ENCODE measurements at places on chromosomes 5 and 9. TPM values are rescaled to one million over a fixed set of nuclear protein-coding genes. Genes with fewer than 3 reads are reported as not detected.

Gene AIF1L
- 18.4 TPM for total RNA-seq

Gene PCDH12
- 7.0 TPM for total RNA-seq

Gene LCP2
- total RNA-seq = 0.58 TPM

GRCh38 chr9:112654282-112654681 is 63.6 kb downstream of the INIP start:
- DNase-seq = no peak

GRCh38 chr5:116942622-116943021 is 368.0 kb upstream of the SEMA6A start:
- DNase-seq = no peak

DNA sequence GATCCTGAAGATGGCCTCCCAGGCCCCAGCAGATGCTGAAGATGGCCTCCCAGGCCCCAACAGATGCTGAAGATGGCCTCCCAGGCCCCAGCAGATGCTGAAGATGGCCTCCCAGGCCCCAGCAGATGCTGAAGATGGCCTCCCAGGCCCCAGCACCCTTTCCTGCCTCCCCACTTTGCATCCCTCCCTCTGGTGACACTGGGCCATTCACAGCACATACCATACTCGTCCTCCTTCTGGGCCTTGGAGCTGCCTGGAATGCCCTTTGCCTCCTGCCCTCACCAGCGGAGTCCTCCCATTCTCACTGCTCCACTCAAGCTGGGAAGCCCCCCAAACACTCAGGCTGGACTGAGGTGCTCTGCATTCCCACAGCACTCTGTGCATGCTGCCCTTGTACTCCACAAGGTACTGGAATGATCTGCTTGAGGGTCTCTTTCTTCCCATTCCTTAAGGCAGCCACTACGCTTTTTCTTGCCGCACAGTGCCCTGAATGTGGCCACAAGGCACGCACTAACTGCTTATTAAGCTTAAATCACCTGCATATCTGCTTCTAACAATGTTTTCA is 550.0 kb downstream of the BNC2 start:
- no peak for DNase-seq

DNA sequence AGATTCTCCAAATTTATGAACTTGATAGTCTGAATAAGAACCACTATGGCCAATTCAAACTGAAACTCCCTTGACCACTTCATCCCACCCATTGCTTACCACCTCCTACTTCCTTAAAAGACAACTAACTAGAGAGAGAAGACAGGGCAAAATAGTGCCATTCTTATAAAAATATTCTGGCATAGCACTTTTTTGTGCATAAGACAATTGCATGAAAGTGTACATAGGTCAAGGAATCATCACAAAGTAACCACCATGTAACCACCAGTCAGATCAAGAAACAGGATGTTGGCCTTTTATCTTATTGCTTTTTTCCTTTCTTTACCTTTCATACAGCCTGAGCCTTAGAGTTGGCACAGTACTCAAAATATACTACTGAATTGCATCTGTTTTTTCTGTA is 8.1 kb upstream of the ARSB start:
- DNase-seq = no peak

GRCh38 chr9:95092262-95093072 is 225.0 kb downstream of the FANCC start:
- DNase-seq = no peak

Gene TMEM215
- not detected for total RNA-seq

- DNase-seq = peak; percentile 63
Observed at GRCh38 chr9:114366334-114367128, 21.3 kb downstream of the AKNA start.

DNA sequence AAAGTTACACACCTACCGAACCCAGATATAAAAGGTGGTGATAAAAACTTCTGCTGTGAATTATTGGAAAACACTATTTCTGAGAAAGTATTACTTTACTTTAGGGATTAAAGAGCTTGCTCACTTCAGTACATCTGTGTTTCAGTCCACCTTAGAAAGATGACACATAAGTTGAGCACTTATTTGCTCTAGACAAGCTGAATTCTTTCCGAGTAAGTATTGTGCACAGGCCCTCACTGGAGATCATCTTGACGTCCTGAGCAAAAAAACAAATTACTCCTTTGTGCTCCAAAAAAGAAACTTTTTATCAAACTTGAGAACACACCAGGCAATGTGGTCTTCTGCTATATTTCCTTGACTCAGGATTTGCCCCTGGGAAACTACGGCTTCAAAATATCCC is 231.0 kb upstream of the GRAMD2B start:
- no peak for DNase-seq

- DNase-seq = no peak
Observed at GRCh38 chr9:4301296-4301695, 1.4 kb upstream of the GLIS3 start.

- DNase-seq = peak; percentile 79
Observed at GRCh38 chr9:75088646-75089372, 495 bp downstream of the OSTF1 start.

Gene GABRA1
- total RNA-seq = not detected

GRCh38 chr5:25119650-25120049 is 474.9 kb upstream of the CDH10 start:
- DNase-seq = peak; percentile 3

GRCh38 chr9:112166176-112167140 is 8.6 kb downstream of the SUSD1 start:
- no peak for DNase-seq

DNA sequence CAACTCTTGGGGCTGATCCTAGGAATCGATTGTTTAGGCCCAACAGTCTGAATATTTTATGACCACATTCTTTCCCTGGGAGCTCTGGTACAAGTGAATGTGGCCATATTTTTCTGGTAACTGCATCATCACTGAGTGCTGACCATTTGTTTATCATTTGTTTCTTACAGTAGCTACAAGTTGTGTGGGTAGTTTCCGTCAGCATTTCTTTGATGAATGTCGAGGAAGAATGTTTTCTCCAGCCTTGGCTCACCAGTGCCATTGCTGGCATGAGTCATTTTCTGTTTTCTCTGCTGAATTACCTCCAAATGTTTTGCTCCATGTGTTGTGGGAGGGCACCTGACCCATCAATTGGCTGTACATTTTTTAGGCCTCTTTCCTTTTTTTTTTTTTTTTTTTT is 14.1 kb upstream of the CARD19 start:
- DNase-seq = peak; percentile 34

Gene C9
- not detected for total RNA-seq

Gene PCDH1
- 79.1 TPM for total RNA-seq

Gene TAF11L10
- total RNA-seq = not detected

GRCh38 chr5:135129307-135129706 is 95.3 kb upstream of the PITX1 start:
- DNase-seq = no peak

GRCh38 chr5:112356178-112356956 is 62.7 kb downstream of the EPB41L4A start:
- no peak for DNase-seq

- no peak for DNase-seq
Observed at GRCh38 chr5:64707191-64707590, 16.9 kb downstream of the SHISAL2B start.

GRCh38 chr5:163567811-163568210 is 62.4 kb downstream of the MAT2B start:
- DNase-seq = no peak

Gene CDH6
- not detected for total RNA-seq

Gene BARX1
- total RNA-seq = 42.0 TPM

GRCh38 chr5:151637676-151638075 is 46.5 kb upstream of the FAT2 start:
- DNase-seq = no peak

- DNase-seq = no peak
Observed at GRCh38 chr9:97508852-97509251, 7.4 kb downstream of the TMOD1 start.

DNA sequence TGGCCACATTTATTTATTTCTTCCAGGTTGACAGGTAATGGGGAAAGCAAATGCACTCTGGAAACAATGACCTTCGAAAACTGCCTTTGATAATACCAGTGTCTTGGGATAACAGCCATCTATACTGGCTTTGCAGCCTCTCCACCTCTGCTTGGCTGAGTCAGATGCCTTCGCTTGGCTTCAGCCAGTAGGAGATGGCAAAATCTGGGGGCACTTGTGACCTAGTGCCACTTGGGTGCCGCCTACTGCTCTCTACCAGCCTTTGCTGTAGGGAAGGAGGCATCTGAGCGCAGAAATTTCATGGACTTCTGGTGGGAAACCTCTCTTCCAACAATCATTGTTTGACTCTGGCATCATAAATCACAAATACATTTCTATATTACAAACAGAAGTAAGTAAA is 21.8 kb downstream of the FYB1 start:
- no peak for DNase-seq

GRCh38 chr9:123065196-123065595 is 31.7 kb downstream of the GPR21 start:
- no peak for DNase-seq

Gene IL13
- not detected for total RNA-seq

Data from stomach (tissue), 19 donors.